Upper lobe of left lung (tissue), 6 donors: ENCODE measurements at places on chromosomes 2 and 18. TPM values are rescaled to one million over a fixed set of nuclear protein-coding genes. Genes with fewer than 3 reads are reported as not detected.

MALL gene
- 91.9 TPM for total RNA-seq

ATOH8 gene
- 82.2 TPM for total RNA-seq

SP9 gene
- total RNA-seq: not detected

TTC27 gene
- total RNA-seq: 12.6 TPM

ATP6V1C2 gene
- total RNA-seq: 2.2 TPM

- no peak for DNase-seq
Observed at GRCh38 chr2:242015108-242016065, 145.9 kb downstream of the RTP5 start.
